GM23248 (cell line): ENCODE measurements at places on chromosomes 16 and 17. TPM values are rescaled to one million over a fixed set of nuclear protein-coding genes. Genes with fewer than 3 reads are reported as not detected.

- peak; percentile 37 for DNase-seq
Observed at GRCh38 chr16:11431915-11432465, 86.7 kb downstream of the RMI2 start.

C16orf74 gene
- 3.8 and 13.2 TPM in 2 replicates for total RNA-seq

SLC12A3 gene
- not detected in 2 replicates for total RNA-seq

ELMO3 gene
- 1.5 and 1.6 TPM in 2 replicates for total RNA-seq

GRCh38 chr17:50657627-50658026, 22.9 kb downstream of the ABCC3 start:
- no peak for DNase-seq

DNA sequence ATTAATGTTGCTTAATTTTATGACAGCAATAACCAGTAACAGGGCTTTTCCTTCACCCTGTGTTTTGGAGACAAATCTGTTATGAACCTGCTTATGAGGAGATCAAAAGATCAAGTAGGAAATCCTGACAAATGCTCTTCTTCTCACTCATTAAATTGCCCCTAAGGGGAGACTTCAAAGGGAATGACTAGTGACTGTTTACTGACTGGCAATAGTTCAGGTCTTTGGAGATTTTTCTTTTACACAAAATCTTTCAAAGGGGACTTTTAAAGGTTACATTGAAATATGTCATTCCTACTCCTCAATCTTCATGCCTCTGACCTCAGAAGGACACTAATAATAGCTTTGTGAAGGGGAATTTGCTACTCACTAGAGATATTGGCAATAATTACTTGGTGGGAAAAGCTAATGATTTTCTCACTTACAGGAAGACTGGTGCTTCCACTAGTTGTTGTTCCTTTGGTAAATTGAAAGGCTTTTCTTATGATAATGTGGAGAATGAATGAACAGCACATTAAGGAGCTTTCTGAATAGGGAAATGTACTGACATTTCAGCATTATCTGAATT, 292.9 kb upstream of the CA10 start:
- no peak for DNase-seq

RSKR gene
- total RNA-seq = 1.2 and 6.8 TPM in 2 replicates

- peak; percentile 64 for DNase-seq
Observed at GRCh38 chr16:56657555-56658326, at the start of gene MT1F. TSS of gene MT1F (plus strand) at chr16:56657959. CDS start at chr16:56658059, 100 bp downstream.

KREMEN2 gene
- total RNA-seq = not detected in 2 replicates

DNA sequence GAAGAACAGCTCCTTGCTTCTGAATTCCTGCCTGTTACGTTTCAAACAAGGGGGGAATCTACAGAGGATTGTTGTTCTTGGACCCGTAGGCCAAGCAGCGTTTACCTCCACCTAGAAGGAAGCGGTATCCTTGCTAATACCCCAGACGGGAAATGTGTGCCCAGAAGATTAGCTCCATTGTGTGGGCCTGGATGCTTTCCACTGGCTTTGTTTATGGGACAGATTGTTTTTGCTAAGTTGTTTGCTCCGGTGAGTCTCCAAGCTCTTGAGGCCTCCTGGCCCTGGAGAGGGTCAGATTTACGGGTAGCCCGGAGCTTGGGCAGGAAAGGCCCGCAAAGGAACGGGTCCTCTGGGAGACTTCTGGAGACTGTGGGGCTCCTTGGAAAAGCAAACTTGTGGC, 28.4 kb upstream of the MRTFB start:
- no peak for DNase-seq

- no peak for DNase-seq
Observed at GRCh38 chr16:13305019-13305755, 403.8 kb downstream of the SHISA9 start.

TNP2 gene
- total RNA-seq = not detected in 2 replicates

DNA sequence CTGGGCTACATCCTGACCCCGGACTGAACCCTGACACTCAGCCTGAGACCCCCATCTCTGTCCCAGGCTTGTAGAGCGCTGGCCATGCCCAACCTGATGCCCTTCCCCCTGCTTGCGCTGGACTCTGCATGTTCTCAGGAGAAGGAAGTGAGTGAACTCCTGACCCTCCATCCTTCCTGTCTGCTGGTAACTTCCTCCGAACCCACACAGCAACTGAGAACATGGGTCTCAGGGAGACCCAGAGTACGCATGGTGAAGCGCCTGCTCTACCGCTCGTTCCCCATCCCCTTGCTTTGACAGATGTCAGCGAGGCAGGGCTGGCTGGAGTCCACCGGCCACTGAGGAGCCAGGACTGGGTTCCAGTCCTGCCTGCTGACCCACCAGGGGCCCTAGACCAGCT, 6.1 kb downstream of the CAMKK1 start:
- DNase-seq = no peak

TBC1D3C gene
- not detected in 2 replicates for total RNA-seq

WNT9B gene
- not detected in 2 replicates for total RNA-seq

KRT16 gene
- total RNA-seq = 0.38 and 2.5 TPM in 2 replicates

DNA sequence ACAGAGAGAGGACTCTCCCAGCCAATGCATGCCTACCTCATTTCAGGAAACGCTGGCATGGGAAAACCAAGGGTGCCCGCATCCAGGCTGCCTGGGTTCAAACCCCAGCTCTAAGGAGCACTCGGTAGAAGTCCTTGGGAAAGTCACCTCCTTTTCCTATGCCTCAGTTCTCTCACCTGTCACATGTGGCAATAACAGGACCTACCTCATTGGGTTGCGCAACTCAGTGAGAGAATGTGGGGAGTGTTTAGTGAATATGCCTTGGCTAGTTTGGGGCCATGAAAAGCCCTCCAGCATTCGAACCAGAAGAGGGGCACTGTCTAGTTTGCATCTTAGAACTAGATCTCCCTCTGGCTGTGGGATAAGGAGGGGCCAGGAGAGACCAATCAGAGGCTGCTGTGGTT, 9.0 kb upstream of the NXPH3 start:
- no peak for DNase-seq

VAMP2 gene
- 6.2 and 6.5 TPM in 2 replicates for total RNA-seq

TP53TG3C gene
- total RNA-seq = not detected in 2 replicates

TMEM220 gene
- total RNA-seq = 0.54 and 5.6 TPM in 2 replicates

GRCh38 chr17:73358668-73359067, 46.9 kb upstream of the CDC42EP4 start:
- DNase-seq = no peak

GRCh38 chr17:74949455-74950115, 13.9 kb downstream of the OTOP3 start:
- no peak for DNase-seq

DNA sequence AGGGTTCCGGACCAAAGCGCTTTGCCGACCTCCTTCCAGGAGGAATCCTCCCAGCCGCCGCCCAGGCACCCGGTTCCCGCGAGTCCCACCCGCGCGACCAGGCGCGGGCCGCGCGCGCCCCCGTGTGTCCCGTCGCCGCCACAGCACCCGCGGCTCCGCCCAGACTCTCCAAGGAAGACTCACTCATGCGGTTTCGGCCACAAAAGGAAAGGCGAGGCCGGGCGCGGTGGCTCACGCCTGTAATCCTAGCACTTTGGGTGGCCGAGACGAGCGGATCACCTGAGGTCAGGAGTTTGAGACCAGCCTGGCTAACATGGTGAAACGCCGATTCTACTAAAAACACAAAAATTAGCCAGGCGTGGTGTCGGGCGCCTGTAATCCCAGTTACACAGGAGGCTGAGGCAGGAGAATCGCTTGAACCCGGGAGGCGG, 3.5 kb upstream of the PKMYT1 start:
- DNase-seq = peak; percentile 93

BRIP1 gene
- total RNA-seq = 4.0 and 5.8 TPM in 2 replicates

GLP2R gene
- total RNA-seq = 0.38 TPM in 1 of 2 replicates, not detected in the other

DNA sequence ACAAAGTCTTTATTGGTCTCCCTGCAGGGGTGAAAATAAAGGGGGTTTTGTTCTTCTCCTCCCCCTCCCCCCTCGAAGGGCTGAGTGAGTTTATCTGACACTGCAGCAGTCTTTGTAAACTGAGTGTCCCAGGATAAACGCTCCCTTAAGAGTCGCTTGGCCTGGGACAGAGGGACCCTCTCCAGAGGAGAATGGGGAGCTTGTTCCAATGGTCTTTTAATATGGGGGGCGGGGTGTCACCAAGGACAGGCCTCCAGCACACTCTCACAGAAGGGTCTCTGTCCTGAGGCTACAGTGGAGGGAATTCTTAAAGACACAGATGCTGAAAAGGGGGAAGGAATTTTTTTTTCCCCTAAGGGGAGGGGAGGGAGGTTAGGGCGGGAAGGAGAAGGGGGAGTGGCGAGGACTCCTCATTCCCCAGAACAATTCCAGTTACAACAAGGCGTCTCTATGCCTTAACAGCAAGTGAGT, 455.5 kb downstream of the SOX9 start:
- no peak for DNase-seq

GRCh38 chr16:57185446-57185944, 344 bp downstream of the PSME3IP1 start:
- peak; percentile 89 for DNase-seq

DNA sequence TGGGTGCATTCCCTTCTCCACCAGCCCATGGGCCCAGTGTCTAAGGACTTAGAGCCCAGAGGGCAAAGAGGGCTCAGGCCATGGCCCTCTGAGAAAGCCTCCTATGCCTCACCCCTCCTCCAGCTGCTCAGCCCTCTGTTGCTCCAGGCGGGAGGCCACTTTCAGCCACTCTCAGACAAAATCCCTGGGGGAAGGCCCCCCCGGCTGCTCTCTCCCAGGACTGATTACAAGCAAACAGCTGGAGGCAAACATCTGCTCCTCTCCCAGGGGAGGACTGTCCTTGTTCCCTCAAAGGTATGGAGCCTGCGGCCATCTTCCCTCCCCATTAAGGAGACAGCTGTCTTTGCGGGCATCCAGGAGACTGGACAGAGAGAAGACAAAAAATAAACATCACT, 54.9 kb upstream of the DLX4 start:
- DNase-seq = no peak

DNA sequence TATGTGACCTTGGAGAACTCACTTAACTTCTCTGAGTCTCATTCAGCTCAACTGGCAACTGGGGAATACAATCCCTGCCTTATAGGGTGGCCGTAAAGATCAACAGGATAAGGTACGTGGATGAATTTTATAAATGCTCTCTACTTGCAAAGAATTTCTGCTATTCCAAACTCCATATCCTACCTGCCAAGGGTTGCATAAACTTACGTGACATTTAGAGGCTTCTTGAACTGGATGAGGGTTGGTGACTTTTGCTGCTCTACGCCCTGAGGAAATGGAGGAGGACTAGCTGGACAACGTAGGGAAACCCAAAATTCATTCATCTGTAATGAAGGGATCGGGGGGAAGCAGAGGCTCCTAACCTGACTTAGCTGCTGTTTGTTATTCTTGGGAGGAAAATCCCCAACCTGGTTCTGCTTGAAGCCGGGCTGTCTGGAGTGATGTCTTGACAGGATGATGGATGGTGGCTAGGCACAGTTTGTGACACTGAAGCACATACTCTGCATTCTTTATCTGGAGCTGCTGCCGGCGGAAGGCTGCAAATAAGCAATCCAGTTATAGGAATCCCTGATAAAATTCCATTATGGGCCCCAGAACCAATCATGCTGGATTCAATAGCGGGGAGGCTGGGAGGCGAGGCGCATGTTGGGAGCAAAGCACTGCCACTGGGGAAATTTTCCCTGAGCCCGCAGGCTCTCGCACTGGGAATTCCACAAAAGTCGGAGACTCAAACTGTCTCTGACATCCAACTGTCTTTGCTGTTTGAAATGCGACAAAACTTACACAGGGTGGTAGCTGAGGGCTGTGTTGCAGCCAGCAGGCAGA, 94.7 kb upstream of the SDK2 start:
- DNase-seq = no peak

NHLRC4 gene
- 0.11 and 0.13 TPM in 2 replicates for total RNA-seq

GRCh38 chr16:28478506-28479180, 6.5 kb upstream of the NPIPB7 start:
- no peak for DNase-seq

GP1BA gene
- total RNA-seq = not detected in 2 replicates

DNA sequence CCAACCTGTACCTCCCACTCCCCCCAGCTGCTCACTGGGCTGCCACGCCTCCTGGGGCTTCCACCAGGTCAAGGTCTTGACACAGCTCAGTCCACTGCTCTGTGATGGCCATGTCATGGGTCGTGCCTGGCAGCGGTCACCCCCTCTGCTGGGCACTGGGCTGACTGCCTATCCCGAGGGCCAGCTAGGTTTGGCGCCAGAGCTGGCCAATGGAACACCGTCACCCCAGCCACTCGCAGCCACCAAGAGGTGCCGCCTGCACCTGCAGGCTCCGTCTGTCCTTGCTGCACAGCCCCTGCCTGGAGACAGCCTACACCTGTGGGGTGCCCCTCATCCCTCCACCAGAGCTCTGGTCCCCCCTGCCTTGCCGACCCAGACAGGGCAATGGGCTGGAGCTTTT, 4.5 kb upstream of the RAB40C start:
- DNase-seq = no peak

GRCh38 chr17:33292201-33292980, 704 bp downstream of the ASIC2 start:
- DNase-seq = peak; percentile 30

GRCh38 chr16:47971225-47971624, 184.6 kb downstream of the ABCC12 start:
- no peak for DNase-seq

DNA sequence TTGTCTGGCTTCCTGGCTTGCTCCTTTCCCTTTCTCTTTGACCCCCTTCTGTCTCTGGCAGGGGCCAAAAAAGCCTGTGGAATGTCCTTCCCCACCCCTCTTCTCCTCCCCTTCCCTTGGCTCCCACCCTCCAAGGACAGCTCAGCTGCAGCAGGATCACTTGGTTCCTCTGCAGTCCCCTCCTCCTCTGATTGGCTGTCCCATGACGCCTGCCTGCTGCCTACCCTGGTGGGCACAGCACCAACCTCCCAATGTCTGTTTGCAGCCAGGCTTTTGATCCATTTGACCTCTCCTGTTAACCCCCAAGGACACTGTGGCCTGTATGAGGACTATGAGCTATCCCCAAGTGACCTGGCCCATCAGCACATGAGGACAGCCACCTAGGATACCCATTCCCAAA, 14.8 kb upstream of the MTMR4 start:
- no peak for DNase-seq

DNA sequence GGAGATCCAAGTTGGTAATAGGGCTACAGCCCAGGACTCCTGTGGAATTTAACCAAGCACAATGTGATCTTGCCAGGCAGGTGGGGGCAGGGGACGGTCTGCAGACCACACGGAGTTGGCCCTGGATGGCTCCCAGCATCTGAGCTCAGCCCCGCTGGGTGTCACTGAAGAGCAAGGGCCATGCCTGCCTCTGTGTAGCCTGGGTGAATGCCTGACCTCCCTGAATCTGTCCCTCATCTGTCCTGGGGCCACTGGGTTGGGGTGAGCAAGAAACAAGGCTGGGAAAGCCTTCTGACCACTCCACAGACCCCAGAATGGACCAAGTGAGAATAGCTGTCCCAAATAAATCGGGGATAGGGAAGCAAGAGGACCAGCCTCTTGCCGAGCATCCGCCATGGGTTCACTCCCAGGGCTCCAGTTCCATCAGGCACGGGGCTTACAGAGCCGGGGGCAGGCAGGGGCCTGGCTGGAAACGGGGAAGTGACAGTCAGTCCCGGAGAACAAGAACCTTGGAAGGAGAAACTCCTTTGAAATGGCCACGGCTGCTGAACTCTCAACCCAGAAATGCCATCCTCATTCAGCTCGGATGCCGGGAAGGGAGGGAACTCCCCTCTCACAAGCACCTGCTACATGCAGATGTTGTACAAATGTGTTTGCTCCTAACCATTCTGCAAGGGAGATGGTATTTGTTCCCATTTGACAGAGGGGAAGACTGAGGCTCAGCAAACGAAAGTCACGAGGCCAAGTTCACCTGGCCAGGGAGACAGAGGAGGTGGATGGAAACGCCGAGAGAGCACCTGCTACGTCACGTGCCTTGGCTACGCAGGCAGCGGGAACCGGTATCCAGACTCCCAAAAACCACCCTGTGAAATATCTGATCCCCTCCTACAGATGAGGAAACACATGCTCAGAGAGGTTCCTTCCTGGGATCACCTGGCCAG, 50.0 kb downstream of the RMI2 start:
- no peak for DNase-seq

ACAP1 gene
- 0.89 and 4.4 TPM in 2 replicates for total RNA-seq

- no peak for DNase-seq
Observed at GRCh38 chr17:30222251-30222650, 13.2 kb downstream of the SLC6A4 start.
